Activated naive CD4-positive, alpha-beta T cell treated with anti-CD3 and anti-CD28 coated beads, Interleukin-2, amount 10 ng/mL, durations not matched to agents 7 days and 5 days (primary cell): ENCODE measurements at places on chromosomes 1 and 21.
A peak's percentile ranks its signal among the peaks of the same experiment; 100 is the strongest.

- no peak for DNase-seq
Measured at GRCh38 chr1:61334718-61335589, 252.6 kb downstream of the NFIA start.

GRCh38 chr1:164163289-164163849 is 395.6 kb upstream of the PBX1 start:
- no peak for DNase-seq

GRCh38 chr1:38009088-38009840 is 3.3 kb upstream of the UTP11 start:
- peak; percentile 61 for DNase-seq

DNA sequence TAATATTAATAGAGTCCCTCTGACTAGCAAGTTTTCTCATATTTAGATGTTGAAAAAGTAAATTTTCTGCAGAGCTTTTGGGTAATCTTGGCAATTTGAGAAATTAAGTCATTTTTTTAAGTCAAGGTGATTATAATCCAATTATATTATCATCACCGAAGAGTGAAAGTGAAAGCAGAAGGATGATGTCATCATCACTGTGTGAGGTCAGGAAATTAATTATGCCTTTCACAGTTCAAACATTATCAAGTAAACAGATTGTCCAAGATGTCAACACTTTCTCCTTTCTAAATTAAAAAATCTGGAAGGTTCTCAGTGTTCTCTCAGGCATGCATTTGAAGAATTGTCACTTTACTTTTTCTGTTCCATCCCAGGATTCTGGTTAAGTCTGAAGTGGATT is 296.0 kb downstream of the TBX15 start:
- DNase-seq: no peak

GRCh38 chr21:40408561-40408960 is 438.4 kb downstream of the DSCAM start:
- DNase-seq: no peak

- DNase-seq: no peak
Measured at GRCh38 chr21:19353256-19353655, 949.7 kb upstream of the TMPRSS15 start.

DNA sequence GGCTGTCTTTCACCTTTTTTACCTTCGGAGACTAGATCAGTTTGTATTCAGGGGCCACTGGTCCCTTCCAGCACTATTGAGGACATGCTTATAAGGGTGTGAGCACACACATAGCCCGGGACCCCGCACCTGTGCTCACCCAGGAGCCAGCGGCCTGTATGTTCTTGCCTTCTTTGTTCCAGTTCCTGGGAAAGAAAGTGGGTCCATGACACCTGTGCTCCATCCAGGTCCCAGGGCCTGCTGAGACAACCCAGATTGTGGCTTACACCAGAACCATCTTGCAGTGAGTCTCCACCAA is 207.8 kb downstream of the TOMM20 start:
- DNase-seq: no peak

DNA sequence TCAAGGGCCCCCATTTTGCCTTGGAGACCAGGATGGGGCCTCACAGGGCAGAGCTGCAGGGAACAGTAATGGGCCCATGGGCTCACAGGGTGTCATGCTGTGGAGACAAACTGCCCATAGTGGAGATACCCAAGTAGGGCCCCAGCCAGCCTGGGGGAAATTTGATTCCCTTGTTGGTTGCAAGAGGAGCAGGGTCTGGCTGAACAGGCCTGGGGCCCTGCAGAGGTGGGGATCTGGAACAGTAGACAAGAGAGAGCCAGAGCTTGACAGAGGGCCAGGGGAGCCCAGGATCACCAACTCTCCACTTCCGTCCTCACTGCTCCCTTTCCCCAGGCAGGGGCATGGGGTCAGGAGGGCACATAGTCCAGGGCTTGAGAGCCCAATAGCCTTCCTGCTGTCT is 8.7 kb downstream of the S100B start:
- DNase-seq: no peak

- no peak for DNase-seq
Measured at GRCh38 chr1:172184506-172185191, 235.8 kb upstream of the C1orf105 start.

GRCh38 chr1:76501136-76501535 is 366.1 kb upstream of the ST6GALNAC5 start:
- no peak for DNase-seq

GRCh38 chr1:93328809-93329760 is 16.6 kb upstream of the DR1 start:
- DNase-seq: no peak

GRCh38 chr1:151995774-151996173 is 2.1 kb upstream of the S100A10 start:
- no peak for DNase-seq

DNA sequence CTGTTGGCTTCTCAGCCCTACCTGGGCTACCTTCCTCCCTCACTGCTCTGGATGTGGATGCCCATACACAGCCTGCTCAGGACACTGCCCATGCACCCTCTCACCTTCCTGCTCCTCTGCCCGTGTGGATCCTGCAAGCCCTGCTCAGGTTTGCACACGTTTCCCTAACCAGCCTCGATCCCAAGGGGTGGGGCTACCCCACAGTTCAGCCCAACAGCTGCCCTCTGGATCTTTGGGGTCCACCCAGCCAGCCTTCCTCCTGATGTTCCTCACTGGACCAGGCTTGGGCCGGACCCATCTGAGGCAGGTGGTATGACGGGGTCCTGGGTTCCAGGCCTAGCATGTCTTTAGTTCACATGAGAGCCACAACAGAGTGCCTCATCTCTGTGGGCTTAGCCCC is 4.7 kb downstream of the TMEM54 start:
- DNase-seq: no peak

DNA sequence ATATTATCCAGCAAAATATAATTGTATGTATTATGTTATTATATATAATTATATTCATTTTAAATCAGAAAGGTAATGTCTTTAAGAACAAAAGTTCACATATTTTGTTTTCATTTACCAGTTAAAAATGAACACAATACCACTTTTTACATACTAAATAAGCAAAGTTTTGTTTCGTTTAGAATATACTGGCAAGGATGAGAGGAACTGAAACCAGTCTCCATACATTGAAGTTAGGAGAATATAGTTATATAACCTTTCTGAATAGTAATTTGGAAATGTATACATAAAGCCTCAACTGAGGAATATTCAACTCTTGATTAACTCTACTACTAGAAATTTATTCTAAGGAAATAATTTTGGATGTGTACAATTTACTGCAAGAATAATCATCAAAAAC is 110.5 kb downstream of the ZNF644 start:
- no peak for DNase-seq

- peak; percentile 68 for DNase-seq
Measured at GRCh38 chr1:116345843-116346242, 27.2 kb upstream of the ATP1A1 start.

DNA sequence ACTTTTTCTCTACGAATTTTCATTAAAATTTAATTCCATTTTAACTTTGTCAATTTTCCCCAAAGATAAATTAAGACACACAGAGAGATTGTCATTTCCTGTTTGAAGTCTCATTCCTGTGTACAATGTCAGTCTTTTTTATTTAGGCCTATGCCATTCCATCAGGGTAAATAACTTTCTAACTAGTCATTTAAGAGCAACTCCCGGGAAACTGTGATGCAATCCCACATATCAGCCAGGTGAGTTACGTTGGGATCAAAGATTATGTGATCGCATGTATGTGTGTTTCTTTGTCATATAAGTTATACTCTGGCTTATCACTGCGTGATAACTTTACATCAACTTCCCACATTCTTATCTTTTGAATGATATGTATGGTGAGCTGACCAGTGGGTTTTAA is 86.1 kb upstream of the S1PR1 start:
- DNase-seq: no peak

GRCh38 chr21:21226472-21226871 is 228.3 kb downstream of the NCAM2 start:
- DNase-seq: no peak

DNA sequence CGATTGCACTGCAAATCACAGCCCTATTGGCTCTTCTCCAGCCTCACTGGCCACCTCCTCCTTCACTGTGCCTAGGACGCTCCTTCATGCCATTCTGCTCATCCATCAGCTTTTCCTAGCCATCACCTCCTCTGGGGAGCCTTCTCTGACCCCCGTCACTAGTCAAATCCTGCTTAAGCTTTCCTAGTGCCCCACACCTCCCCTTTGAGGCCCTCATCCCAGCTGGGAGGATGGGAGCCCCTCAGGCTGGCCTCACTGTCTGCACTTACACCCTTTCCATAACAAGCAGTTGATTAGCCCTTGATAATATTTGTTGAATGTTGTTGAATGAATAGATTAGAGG is 50.7 kb downstream of the KLHDC7A start:
- DNase-seq: no peak

DNA sequence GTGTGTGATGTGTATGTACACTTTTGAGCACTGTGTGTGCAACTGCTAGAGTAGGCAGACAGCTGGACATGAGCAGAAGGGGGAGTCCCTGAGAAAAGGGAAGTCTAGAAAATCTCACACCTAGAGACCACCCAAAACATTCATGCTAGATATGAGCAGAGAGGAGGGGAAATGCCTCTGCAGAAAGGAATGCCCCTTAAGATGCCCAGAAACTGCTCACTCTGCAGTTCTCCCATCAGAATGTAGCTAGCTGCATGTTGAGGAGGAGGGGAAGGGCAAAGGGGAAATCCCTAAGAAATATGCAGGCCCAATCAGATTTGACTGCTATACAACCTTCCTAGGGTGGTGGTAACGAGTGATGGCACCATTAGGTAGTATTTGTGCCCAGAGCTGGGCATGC is 31.8 kb upstream of the MAGOH start:
- DNase-seq: no peak

DNA sequence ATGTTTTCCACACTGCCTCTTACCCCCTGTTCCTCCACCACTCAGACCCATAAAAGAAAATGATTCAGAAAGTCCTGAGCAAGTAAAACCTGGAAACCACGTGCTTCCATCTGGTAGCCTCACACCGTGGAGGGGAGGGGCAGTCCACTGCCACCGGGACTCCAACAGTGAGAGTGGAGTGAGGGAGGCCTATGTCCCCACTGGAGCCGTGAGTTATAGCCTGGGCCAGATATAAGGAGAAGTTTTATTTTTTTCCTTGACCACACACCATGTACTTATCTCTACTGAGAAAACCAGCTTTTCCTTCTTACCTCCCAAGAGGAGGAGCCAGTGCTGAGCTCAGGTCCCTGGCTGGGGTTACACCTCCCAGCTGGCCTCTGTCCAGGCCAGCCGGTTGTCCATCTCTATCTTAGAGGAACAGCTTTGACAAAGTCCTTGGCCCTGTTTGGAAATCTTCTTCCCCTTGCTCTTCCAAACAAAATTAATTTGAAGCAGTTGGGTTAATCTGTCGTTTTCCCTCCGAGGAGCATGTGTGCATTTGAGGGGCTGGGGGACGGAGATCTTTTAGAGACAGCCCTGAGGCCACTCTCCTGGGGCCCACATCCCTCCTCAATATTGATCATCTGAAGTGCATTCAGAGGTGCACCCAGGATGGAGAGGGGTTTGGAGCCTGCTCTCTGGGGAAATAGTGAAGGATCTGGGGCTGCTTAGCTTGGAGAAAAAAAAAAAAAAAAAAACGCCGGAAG is 49.1 kb upstream of the SERBP1 start:
- no peak for DNase-seq

- DNase-seq: no peak
Measured at GRCh38 chr1:84961316-84961715, 35.6 kb downstream of the MCOLN2 start.

DNA sequence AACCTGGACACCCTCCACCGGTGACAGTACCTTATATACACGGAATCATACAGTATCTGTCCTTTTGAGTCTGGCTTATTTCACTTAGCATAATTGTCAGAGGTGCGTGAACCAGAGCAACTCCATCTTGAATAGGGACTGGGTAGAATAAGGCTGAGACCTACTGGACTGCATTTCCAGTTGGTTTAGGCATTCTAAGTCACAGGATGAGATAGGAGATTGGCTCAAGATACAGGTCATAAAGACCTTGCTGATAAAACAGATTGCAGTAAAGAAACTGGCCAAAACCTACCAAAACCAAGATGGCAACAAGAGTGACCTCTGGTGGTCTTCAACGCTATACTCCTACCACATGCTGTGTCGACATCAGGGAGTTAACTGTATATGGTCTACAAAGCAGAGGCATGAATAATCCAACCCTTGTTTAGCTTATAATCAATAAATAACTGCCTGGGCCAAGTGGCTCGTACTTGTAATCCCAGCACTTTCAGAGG is 1.4 kb upstream of the FDPS start:
- DNase-seq: no peak

GRCh38 chr1:36155408-36156328 is at the start of gene MAP7D1:
MAP7D1 (plus strand) TSS chr1:36156160; CDS start chr1:36156418, 258 bp downstream.
- DNase-seq: peak; percentile 87

DNA sequence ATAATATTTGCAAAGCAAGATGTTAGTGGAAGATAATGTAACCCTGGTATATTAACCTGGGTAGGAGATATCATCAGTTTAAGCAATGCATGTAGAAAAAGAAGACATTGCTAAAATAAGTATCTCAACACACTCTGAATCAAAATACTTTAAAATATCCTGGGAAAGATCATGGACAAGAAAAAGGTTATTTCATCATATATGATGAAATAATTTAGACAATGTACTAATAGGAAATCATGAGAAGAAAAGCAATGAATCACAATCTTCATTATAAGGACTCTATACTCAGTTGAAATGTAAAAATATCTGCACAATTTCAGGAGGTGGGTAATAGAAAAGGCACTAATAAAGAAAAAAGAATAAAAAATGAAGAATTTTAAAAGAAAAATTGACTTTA is 158.8 kb downstream of the KCNT2 start:
- DNase-seq: no peak

- no peak for DNase-seq
Measured at GRCh38 chr21:19810779-19811178, 1187.4 kb upstream of the NCAM2 start.

- peak; percentile 71 for DNase-seq
Measured at GRCh38 chr21:31731056-31731856, 662 bp downstream of the SCAF4 start.

DNA sequence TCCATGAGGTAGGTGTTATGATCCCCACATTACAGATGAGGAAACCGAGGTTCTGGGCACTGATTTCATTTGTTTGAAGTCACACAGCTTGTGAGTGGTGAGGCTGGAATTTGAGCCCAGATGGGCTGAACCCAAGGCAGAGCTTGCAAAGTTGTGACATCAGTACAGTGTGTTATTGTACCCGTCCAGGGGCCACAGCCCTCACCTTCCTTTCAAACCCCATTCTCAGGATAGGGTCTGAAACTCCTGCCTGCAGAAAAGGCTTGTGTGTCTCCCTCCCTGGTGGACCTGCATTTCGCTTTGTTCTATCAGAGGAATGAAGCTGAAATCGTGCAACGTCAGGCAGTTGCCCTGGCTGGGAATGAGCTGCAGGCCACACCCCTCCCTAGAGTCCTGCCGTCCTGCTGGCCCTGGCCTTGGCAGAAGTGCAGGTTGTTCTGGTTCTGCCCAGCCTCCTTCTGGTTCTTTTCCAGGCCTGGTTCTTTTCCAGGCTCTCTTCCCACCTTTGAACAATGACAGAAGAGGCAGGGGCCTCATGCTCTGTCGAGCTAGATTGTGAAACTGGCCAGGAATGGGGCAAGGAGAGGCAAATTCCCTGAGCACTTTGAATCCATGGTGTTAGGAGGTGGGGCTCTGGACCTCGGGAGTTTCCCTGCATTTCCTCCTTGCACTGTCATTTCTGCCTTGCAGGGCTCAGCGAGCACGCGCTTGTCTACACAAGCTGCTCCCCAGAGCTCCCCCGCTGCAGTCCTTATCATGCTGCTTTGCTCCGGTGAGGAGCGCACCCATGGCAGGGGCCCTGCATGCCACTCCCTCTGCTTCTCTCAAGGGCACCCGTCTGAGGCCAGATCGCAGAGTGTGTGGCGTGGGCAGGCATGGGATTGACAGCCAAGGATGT is 8.2 kb upstream of the MYOM3 start:
- DNase-seq: peak; percentile 13

- DNase-seq: no peak
Measured at GRCh38 chr1:54160351-54160750, 7.6 kb upstream of the CDCP2 start.
